Osteocyte (in vitro differentiated cells): ENCODE measurements at places on chromosomes 5 and 9.

DNA sequence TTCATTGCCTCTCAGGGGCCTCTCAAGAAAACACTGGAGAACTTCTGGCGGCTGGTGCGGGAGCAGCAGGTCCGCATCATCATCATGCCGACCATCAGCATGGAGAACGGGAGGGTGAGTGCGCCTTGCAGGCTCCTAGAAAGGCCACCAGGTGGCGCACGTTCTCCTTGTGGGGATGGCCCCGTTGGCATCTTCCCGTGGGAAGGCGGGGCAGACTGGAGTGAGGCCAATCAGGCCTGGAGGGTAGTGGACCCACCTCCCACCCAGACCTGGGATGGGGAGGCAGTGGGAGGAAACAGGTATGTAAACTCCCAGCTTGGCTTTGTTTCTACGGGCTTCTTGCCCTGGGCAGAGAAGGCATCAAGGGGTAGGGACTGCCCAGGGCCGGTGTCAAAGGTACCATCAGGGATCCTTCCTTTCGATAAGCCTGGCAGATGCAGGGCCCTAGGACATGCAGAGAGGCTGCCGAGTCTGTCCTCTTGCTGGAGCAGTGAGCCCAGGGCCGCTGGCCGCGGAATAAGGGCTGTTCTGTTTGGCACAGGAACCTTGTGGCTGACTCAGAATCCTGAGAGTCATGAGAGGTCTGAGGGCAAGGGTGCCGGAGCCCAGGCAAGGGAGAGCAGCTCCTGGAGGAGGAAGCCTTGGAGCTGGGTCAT is 18.9 kb upstream of the SPTLC1 start:
- peak; percentile 93 for DNase-seq

DNA sequence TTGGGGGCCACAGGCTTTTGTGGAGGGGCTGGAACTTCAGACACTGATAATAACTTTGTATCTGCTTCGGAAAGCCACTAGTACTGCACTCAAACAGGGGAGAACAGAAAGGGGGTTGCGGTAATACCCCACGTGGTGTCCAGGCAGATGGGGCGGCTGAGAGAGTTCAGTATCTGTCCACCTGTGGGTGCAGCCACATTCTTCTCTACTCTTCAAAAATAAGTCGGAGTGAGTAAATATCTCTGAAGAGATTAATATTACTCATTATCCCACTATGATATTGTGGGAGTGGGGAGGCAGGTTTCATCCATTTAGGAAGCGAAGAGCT is 102.1 kb upstream of the SSBP2 start:
- DNase-seq, result no peak

- no peak for DNase-seq
Measured at GRCh38 chr5:81848362-81848880, 97.5 kb upstream of the SSBP2 start.

- no peak for DNase-seq
Measured at GRCh38 chr9:116247284-116247683, 93.7 kb downstream of the PAPPA start.

DNA sequence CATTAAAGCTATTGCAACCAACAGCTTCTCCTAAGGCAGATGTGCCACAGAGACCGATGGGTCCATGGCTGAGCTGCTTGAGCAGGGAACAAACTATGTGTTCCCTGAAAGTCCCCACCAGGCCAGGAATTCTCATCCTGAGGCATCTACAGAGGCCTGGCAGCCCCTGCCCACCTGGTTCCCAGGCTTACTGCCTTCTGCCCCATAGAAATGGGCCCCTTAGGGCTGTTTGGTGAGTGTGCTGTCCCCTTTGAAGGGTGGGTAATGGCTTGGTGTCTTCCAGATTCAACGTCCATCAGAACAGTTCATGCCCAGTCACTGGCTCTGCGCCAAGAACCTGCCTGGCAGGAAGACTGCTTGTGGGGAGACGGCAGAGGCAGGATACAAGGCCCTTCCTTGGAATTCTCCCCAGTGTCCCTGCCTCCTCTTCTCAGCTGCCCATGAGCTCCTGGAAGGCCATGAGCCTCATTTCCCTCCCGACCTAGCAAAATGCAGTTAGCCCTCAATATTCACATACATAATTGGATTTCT is 3.8 kb upstream of the COL27A1 start:
- DNase-seq, result no peak

- DNase-seq, result no peak
Measured at GRCh38 chr9:3865141-3865772, 339.5 kb upstream of the RFX3 start.

DNA sequence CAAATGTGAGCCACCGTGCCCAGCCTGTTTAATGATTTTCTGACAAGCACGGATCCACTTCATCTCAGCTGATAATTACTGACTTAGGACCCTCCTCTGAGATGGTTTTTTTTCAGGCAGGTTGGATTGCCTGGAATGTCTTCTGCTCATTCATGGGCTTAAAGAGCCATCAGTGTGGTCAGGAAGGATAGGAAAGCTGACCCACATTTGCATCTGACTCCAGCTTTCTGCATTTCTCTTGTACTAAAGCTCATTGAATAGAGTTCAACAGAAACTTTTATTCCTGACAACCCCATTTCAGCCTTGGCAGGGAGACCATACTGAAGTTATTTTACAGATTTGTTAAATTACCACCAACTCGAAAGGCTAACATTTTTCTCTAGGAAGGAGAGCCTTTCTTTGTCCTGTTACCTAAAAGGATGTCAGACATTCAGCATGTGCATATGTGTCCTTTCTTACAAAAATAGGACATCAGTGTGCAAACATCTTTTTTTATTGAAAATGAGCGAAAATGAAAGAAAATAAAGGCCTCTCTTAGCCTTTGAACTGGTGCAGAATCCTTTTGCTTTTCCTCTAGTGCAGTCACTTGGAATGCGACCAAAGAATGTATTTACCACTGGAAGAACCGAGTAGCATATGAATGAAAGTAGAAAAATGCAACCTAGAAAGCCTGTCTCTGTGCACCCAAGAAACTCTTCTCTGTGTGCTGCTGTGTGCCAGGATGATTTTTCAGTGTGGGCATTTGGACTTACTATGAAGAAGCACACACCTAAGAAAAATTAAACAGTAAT is 26.6 kb downstream of the ADCY2 start:
- no peak for DNase-seq

- DNase-seq, result no peak
Measured at GRCh38 chr5:126056352-126056751, 366.9 kb upstream of the GRAMD2B start.

GRCh38 chr9:112884101-112884500 is 6.6 kb downstream of the SLC46A2 start:
- DNase-seq, result no peak

- no peak for DNase-seq
Measured at GRCh38 chr5:119275601-119276173, 80.1 kb upstream of the TNFAIP8 start.

DNA sequence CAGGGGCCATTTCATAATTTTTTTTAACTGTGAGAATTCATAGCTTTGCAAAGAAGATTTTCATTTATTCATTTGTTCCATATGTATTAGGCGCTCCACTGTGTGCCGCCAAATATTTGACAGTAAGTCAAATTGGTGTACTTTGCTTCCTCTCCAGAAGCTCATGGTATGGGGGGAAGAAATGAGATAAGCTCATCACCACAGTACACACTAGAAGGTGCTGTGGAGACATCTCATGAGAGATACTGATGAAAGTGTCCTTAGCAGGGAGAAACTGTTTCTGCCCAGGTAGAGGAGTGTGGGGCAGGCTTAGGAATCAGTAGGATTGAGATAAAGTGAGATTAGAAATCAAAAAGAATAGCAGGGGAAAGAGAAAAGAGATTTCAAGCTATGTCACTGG is 136.2 kb downstream of the CDH6 start:
- DNase-seq, result no peak

DNA sequence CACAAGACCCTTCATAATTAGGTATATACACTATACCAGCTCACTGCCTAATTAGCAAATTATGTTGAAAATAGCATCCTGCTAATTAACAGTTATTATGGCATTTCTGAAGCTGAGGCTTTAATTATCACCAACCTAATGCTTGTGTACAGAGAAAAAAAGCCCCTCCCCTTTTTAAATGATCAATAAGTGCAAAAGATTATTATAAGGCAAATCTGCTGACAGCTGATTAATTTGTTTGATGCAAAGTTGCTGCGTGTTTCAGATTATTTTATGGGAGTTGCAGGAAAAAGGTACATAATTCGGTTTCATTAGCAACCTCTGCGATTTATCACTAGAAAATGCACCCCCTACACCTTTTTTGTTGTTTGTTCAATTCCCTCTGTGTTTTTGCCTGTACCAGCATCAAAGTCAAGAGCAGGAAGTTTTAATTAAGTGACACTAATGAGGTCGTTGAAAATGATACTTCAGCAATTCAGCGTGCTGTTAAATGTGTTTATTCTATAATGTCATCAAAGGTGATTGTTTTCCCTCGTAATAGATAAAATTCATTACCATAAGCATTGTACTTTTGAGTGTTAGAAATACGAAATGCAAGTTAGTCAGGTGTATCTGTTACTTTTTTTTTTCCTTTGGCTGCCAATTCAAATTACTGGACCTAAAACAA is 170.0 kb downstream of the EBF1 start:
- DNase-seq, result no peak

- DNase-seq, result no peak
Measured at GRCh38 chr9:80509358-80509757, 937.6 kb downstream of the TLE4 start.

DNA sequence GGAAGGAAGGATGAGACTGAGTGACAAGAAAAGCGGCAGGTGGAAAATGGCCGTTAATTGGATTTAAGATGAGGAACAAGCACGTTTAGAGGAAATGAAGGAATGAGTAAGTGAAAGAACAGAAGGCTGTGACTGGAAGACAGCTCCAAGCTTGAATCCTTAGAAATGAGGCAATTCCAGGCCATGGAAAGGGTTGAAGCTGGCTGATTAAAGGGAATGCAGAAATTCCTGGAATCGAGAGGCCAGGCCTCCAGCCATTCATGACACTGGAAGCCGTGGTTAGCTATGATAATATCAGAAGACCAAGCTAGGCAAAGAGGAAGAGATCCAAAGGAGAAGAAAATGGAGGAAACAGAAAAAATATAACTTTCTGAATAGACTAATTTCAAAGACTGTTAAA is 84.2 kb downstream of the ARL15 start:
- no peak for DNase-seq

DNA sequence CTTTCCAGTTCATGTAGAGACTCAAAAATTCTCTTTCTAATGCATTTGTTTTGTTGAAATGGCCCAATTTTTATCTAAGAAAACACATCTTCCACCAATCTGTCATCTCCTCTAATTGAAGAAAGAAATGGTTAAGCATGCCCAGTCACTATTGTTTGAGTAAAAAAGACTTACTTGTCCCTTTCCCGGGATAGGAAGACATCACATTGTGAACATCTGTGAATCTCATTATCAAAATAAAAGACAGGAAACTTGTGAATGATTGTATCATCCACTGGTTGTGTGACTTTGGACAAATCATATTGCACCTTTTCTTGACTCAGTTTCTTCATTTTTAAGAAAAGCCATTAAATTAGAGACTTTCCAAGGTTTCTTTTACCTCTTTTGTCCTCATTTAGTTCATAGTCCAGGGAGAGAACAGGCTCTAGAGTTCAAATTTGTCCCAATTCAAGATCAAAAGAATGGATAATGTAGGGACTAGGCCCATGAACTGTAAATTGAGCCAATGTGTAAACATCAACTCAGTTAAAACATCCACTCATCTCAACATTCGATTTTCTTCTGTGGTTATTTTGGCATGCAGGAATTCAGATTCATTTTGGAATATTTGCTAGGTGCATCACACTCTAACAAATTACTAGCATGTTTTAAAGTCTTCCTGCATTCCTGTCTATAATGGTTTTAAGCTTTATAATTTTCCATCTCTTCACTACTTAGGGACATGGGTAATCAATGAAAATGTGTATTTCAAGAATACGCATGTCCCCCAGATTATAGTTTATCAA is 838.0 kb upstream of the WWC1 start:
- no peak for DNase-seq

DNA sequence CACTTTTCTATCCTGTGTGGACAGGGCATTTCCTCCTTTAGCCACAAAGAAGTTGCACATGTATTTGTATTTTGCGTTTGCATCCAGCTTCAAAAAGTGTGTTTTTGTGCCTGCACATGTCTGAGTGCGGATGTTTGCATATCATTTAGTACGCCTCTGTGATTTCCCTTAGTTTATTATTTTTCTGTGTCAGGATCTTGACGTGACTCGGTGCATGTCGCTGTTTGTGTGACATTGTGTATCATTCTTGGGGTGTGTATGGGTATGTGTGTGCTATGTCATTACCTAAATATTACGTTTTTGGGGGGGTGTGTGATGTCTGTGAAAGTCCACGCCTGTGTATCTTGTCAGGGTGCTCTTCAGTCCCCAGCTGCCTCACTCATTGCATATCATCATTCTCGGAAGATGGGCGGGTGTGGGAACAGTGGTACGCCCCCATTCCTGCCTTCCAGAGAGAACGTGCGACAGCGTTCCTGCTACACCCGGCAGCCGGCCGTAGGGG is 416 bp upstream of the PAIP2 start:
- no peak for DNase-seq

- DNase-seq, result no peak
Measured at GRCh38 chr5:174917976-174918554, 193.7 kb downstream of the MSX2 start.

DNA sequence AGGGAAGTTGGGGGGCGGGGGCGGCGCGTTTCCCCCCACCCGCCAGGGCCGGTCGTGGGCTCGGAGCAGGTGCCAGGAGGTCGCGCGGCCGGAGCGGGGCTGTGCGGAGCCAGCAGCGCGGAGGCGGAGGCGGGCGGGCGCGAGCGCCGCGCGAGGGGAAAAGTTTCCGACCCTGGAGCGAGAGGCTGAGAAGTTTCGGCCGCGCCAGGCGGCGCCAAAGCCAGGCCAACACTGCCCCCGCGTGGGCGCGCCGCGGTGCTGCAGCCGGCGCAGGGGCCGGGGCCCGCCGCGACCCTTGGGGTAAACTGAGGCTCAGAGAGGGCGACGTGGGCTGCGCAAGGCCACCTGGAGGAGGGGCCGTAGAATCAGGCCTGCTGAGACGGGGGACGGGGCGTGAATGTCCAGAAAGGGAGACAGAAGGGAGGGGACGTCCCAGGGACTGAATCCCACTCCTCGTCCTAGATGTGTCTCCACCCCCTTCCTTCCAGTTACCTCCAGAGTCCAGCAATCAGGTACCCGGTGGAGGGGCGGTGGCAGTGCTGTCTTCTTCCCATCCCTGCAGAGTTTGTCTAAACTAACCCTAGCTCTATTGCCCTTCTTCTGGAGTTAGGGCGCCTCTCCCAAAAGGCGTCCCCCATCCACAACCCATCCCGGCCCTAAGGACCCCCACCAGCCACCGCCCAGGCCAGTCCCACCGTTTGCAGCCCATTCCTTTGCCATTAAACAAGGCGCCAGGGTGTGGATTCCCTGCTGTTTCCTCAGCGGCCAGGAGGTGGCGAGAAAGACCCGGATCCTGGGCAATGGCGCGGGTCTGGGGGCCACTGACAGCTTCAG is 10.2 kb downstream of the C9orf50 start:
- peak; percentile 92 for DNase-seq

DNA sequence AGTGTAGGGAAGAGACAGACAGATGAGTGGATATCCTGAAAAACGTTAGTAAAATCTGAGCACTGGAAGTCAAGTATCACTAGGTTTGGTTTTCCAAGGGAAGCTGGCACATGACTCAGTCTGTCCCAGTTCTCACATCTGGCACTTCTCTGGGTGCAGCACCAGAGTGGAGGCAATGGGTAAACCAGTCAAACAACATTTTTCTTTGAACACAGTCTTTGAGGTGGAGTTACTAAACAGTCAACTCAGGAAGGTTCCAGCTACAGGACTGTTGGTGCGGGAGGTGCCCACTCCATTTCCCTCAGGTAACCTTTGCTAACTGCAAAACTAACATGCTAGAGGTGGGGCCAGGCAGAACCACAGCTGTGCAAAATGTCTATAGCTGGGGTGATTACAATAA is 301.4 kb upstream of the RFX3 start:
- no peak for DNase-seq

GRCh38 chr5:36875051-36875789 is 1.3 kb upstream of the NIPBL start:
- no peak for DNase-seq

- no peak for DNase-seq
Measured at GRCh38 chr5:173486355-173487225, 129.9 kb downstream of the BOD1 start.
